ENCODE measurements at places on chromosomes 1 and 21. TPM values are rescaled to one million over a fixed set of nuclear protein-coding genes. Genes with fewer than 3 reads are reported as not detected.

- no peak overlapping the region for H3K27ac ChIP-seq
- no peak overlapping the region for H3K4me3 ChIP-seq
- peaks cover 14% of the 10 kb centered on the region for H3K36me3 ChIP-seq
- H3K27me3 ChIP-seq = no peaks in the 10 kb centered on the region
- H3K4me1 ChIP-seq = no peaks in the 10 kb centered on the region
Measured at GRCh38 chr21:17785403-17785788, 33.8 kb downstream of the C21orf91 start.

- no peak for DNase-seq
- no peak overlapping the region for H3K27ac ChIP-seq
- no peaks in the 10 kb centered on the region for H3K36me3 ChIP-seq
- H3K27me3 ChIP-seq = no peaks in the 10 kb centered on the region
- H3K4me3 ChIP-seq = no peak overlapping the region
- H3K4me1 ChIP-seq = peaks cover 36% of the 10 kb centered on the region
Measured at GRCh38 chr1:18939398-18940302, 16.8 kb downstream of the IFFO2 start.

DNA sequence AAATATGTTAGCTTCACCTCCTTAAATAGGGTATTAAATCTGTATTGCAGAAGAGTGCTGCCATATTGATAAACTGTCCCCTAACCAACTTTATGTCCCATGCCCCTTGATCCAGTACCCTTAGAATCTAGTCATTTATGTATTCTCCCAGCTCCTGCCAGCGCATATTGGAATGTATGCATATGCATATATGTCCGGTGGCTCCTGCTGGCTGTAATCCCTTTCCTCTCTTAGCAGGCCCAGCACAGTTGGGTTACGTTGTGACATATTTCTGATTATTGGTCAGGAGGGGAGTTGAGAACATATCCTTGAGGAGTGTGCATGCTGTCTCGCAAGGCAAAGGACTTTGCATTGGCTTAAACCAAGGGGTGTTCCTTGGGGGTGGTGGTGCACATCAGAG, 29.2 kb upstream of the CREG1 start:
- H3K27ac ChIP-seq = no peak overlapping the region
- no peak overlapping the region for H3K4me3 ChIP-seq
- H3K27me3 ChIP-seq = no peaks in the 10 kb centered on the region
- no peaks in the 10 kb centered on the region for H3K4me1 ChIP-seq
- DNase-seq = no peak

DNA sequence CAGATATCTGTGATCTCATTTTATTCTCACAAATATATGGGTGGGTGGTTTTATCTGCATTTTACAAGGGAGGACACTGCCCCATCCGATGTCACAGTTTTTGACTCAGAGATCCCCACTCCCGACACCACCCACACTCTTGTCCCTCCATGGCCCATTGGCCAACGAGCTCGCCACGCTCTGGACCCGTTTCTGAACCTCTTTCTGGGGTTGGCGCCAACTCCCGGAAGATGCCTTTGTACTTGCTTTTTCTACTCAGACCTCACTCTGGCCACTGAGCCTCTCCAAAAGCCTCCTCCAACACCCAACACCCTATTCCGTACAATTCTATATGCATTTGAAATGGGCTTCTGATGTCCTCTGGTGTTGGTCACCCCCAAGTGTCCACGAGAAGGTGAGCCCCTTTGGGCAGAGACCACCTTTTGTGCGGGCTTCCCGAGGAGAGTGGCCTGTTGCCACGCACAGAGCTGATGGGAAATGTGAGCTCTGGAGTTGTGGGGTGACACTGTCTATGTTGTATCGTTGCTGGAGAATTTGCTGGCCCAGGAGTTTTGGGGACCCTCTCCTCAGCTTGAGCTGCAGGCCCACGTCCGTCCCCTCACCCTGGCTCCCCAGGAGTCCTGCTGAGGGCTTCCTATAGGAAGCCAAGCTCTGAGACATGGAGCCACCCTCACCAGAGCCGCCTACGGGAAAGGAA, 366.9 kb upstream of the VAMP3 start:
- no peak overlapping the region for H3K27ac ChIP-seq
- H3K27me3 ChIP-seq = no peaks in the 10 kb centered on the region
- DNase-seq = no peak
- H3K4me1 ChIP-seq = peaks cover 6% of the 10 kb centered on the region
- no peak overlapping the region for H3K4me3 ChIP-seq
- H3K36me3 ChIP-seq = no peaks in the 10 kb centered on the region

DNA sequence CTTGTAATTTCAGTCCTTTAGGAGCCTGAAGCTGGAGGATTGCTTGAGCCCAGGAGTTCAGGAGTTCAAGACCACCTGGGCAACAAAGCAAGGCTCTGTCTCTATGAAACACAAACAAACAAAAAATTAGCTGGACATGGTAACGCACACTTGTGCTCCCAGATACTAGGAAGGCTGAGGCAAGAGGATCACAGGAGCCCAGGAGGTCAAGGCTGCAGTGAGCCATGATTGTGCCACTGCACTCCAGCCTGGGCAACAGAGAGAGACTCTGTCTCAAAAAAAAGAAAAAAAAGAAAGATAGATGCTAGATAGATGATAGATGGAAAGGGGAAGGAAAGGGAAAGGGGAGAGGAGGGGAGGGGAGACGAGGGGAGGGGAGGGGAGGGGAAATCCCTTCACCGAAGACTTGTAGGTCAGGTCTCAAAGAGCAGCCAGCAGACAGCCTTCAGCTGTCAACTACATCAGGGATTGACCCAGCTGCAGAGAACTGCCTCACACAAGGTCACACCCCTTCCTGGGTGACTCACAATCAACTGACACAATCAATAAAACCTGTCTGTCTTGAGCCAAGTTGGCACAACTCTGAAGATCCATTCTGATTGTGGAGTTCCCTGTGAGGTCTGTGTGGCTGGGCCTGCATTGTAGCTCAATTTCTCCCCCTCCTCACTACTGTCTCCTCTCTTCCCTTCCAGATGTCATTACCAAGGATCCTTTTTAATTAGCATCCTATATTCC, 200.6 kb downstream of the RGS7 start:
- no peak overlapping the region for H3K4me3 ChIP-seq
- no peaks in the 10 kb centered on the region for H3K36me3 ChIP-seq
- no peak for DNase-seq
- no peaks in the 10 kb centered on the region for H3K27me3 ChIP-seq
- H3K4me1 ChIP-seq = no peaks in the 10 kb centered on the region

GRCh38 chr1:235838021-235838420, 28.7 kb downstream of the LYST start:
- no peaks in the 10 kb centered on the region for H3K36me3 ChIP-seq
- H3K4me3 ChIP-seq = no peak overlapping the region
- no peak for DNase-seq
- no peaks in the 10 kb centered on the region for H3K4me1 ChIP-seq
- no peaks in the 10 kb centered on the region for H3K27me3 ChIP-seq
- no peak overlapping the region for H3K27ac ChIP-seq

GRCh38 chr21:33662046-33662445, 19.7 kb downstream of the ITSN1 start:
- H3K36me3 ChIP-seq = no peaks in the 10 kb centered on the region
- no peak overlapping the region for H3K27ac ChIP-seq
- DNase-seq = no peak
- peaks cover 2% of the 10 kb centered on the region for H3K4me1 ChIP-seq
- no peak overlapping the region for H3K4me3 ChIP-seq

GRCh38 chr21:35398346-35398982, 349.4 kb upstream of the RUNX1 start:
- H3K4me1 ChIP-seq = no peaks in the 10 kb centered on the region
- no peaks in the 10 kb centered on the region for H3K36me3 ChIP-seq
- no peak for DNase-seq
- no peak overlapping the region for H3K4me3 ChIP-seq
- no peak overlapping the region for H3K27ac ChIP-seq

GRCh38 chr1:88890791-88891317, 513 bp downstream of the GTF2B start:
- DNase-seq = no peak
- H3K4me1 ChIP-seq = peaks cover 3% of the 10 kb centered on the region
- peak overlapping the region; percentile 76 for H3K4me3 ChIP-seq
- H3K27ac ChIP-seq = peak overlapping the region; percentile 46
- no peaks in the 10 kb centered on the region for H3K36me3 ChIP-seq

GRCh38 chr1:207032528-207033017, at the start of gene C1orf116:
C1orf116 (minus strand) TSS chr1:207032756; CDS start chr1:207027598, 5,158 bp downstream.
- H3K4me1 ChIP-seq = peaks cover 4% of the 10 kb centered on the region
- no peaks in the 10 kb centered on the region for H3K27me3 ChIP-seq
- H3K27ac ChIP-seq = peak within 1 kb of the TSS; percentile 55
- DNase-seq = peak; percentile 65
- H3K4me3 ChIP-seq = peak within 1 kb of the TSS; percentile 32
- H3K36me3 ChIP-seq = no peaks in the 10 kb centered on the region

- H3K27ac ChIP-seq = no peak overlapping the region
- no peaks in the 10 kb centered on the region for H3K36me3 ChIP-seq
- H3K4me3 ChIP-seq = no peak overlapping the region
- DNase-seq = no peak
- H3K4me1 ChIP-seq = no peaks in the 10 kb centered on the region
Measured at GRCh38 chr1:72936151-72936740, 653.9 kb upstream of the NEGR1 start.

DNA sequence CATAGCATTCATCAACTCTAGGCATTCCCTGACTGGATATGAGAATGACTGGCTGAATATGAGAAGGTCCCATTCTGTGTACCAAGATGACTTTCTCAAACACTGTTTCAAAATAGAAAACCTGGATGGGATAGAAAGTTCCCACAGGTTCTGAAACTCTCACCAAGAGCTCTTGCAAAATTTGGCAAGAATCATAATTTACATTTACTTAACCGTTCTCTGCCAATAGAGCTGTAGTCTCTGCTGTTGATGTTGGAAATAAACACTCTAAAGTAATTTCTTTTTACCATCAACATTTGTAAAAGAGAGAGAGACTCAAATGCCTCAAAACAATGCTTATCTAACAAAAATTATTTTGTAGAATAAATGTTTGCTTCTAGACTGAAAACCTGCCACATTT, 221.1 kb downstream of the LMO4 start:
- no peaks in the 10 kb centered on the region for H3K27me3 ChIP-seq
- no peak overlapping the region for H3K4me3 ChIP-seq
- no peak for DNase-seq
- H3K4me1 ChIP-seq = no peaks in the 10 kb centered on the region
- H3K27ac ChIP-seq = no peak overlapping the region

GRCh38 chr1:182054698-182055326, 6.7 kb downstream of the ZNF648 start:
- no peak overlapping the region for H3K4me3 ChIP-seq
- H3K27me3 ChIP-seq = peaks cover 8% of the 10 kb centered on the region
- H3K27ac ChIP-seq = no peak overlapping the region
- DNase-seq = no peak

DNA sequence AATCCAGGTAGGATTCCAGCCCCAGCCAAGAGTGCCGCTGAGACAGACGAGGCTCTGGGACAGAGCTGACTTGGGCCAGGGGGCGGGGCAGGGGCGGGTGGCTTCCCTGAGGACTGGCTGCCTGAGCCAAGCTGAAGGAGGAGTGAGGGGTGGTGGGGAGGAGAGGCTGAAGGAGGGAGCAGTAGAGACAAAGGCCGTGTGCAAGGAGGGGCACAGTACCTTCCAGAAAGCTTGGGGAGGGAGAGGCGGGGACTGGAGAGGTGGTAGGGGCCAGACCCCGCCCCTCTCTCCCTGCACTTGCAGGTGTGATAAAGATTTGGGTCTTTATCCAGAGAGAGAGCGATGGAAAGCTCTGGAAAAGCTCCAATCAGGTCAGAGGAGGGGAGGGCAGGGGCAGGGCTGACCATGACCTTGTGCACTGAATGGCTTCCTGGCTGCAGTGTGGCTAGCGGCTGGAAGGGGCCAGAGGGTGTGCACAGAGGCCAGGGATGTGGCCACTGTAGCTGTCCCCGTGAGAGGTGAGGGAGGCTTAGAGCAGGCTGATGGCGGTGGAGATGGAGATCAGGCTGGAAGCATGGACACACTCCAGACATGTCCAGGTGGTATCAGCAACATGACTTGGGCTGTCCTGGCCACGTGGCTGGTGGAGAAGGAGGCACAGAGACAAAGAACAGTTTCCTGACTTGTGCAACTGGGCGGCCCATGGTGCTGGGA, 6.7 kb upstream of the EPHA8 start:
- no peak overlapping the region for H3K27ac ChIP-seq
- peak; percentile 72 for DNase-seq
- peaks cover 36% of the 10 kb centered on the region for H3K4me1 ChIP-seq
- H3K36me3 ChIP-seq = no peaks in the 10 kb centered on the region
- H3K4me3 ChIP-seq = peak overlapping the region; percentile 37
- 0 out of 2 replicates have a peak, but pooled peaks cover 7% of the 10 kb centered on the region for H3K27me3 ChIP-seq

DNA sequence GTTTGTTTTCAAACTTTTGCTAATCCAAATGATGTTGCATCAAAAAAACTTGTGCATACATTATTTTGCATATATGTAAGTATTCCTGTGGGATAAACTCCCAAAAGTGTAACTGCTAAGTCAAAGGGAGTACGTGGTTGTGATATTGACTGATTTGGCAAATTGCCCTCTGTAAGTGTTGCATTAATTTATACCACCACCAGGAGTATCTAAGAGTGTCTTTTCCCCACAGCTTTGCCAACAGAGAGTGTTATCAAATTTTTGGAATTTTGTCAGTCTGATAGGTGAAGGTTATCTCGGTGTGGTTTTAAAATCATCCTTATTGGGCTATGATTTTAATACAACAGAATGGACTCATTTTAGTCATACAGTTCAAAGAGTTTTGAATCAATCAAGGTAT, 30.1 kb upstream of the PARP1 start:
- no peaks in the 10 kb centered on the region for H3K36me3 ChIP-seq
- H3K4me3 ChIP-seq = no peak overlapping the region
- H3K27ac ChIP-seq = no peak overlapping the region
- H3K4me1 ChIP-seq = peaks cover 2% of the 10 kb centered on the region

DNA sequence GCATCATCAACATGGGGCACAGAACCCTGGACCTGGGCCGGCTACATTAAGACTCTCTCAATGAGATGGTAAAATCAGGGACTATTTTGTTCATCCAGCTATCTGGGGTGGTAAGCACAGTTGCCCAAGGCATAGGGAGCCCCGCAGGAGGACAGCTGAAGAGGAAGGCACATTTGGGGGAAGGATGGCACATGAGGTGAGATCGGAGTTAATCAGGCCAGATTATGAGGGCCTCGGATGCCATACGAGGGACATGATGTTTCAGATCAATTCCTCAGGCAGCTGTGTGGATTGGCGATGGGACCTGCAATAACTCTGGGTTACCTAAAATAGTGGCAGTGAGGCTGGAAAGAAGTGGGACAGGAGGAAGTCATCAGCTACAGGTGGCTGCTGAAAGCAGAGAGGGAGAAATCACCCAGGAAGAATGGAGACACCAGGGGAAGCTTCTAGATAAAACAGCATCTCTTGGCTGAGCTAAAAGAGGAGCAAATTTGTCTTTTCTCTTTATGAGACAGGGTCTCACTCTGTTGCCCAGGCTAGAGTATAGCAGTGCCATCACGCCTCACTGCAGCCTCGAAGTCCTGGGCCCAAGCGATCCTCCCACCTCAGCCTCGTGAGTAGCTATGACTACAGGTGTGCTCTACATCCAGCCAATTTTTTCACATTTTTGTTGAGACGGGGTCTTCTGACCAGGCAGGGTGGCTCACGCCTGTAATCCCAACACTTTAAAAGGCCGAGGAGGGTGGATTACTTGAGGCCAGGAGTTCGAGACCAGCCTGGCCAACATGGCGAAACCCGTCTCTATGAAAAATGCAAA, 21.1 kb downstream of the TOMM20 start:
- H3K36me3 ChIP-seq = peaks cover 46% of the 10 kb centered on the region
- DNase-seq = no peak
- H3K4me1 ChIP-seq = no peaks in the 10 kb centered on the region
- H3K27ac ChIP-seq = no peak overlapping the region

SLFNL1 gene
- total RNA-seq = not detected

ALPL gene
- total RNA-seq = 175 TPM

TTLL7 gene
- 6.4 TPM for total RNA-seq

SPRR2E gene
- total RNA-seq = not detected

RGS18 gene
- total RNA-seq = not detected

OR2L2 gene
- 0.10 TPM for total RNA-seq
